Islet precursor cell (in vitro differentiated cells): ENCODE measurements at places on chromosomes 4 and X.

- DNase-seq: peak; percentile 76
Measured at GRCh38 chr4:17066972-17067371, 168.5 kb upstream of the LDB2 start.

DNA sequence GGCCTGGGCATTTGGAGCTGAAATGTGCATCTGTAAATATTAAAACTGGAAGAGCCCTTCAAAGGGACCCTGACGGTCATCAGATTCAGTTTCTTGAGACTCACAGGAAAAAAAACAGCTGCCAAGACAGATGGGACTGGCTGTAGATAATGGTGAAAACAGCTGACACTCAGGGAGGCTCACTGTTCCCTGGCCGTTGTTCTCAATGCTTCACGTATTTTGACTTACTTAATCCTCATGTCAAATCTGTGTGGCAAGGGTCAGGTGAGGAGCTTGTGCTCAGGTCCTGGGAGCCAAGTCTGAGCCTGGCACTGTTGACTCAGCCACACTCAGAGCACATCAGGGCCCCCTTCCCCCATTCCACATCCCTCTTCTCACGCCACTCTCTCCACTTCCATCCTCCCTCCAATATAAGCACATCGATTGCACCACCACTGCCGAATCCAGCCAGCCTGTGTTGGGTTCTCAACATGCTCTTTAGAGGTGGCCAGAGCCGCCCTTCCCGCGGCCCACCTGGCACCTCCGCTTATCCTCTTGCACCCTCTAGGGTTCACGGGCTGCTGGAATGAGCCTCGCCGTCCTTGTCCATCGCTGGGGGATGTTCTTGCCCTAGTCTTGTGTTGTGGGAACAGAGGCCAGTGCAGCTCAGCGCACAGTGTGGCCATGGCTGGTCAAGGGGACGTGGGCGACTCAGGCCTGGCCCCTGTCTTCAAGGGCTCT is 40.1 kb downstream of the EVC start:
- DNase-seq: no peak

DNA sequence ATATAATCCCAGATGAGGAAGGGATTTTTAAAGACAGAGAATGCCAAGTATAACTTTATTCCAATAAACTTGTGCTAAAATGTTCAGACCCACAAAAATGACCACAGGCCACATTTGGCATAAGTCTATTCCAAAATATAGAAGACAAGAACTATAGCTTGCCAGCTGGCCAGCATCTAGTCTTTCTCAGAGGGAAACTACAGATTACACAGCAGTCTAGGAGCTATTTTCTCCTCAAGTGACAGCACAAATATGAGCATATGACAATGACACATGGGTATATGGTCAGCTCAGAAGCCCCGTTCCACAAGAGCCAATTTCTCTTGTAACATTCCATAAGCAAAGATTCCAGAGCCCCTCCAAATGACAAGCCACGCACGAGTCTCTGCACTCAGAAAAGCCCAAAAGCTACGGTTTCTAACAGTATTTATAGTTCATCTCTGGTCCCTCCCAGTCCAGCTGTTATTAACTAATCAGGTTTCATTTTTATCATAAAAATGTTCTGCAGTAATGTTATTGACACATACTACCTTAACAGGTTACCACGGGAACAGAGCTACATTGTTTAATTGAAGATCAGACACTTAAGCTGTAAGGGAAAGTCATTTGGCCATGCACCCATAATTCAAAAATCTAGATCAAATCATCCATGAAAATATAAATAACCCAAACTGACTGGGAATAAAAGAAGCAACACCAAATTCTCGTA is 70.3 kb downstream of the RAB28 start:
- DNase-seq: no peak

DNA sequence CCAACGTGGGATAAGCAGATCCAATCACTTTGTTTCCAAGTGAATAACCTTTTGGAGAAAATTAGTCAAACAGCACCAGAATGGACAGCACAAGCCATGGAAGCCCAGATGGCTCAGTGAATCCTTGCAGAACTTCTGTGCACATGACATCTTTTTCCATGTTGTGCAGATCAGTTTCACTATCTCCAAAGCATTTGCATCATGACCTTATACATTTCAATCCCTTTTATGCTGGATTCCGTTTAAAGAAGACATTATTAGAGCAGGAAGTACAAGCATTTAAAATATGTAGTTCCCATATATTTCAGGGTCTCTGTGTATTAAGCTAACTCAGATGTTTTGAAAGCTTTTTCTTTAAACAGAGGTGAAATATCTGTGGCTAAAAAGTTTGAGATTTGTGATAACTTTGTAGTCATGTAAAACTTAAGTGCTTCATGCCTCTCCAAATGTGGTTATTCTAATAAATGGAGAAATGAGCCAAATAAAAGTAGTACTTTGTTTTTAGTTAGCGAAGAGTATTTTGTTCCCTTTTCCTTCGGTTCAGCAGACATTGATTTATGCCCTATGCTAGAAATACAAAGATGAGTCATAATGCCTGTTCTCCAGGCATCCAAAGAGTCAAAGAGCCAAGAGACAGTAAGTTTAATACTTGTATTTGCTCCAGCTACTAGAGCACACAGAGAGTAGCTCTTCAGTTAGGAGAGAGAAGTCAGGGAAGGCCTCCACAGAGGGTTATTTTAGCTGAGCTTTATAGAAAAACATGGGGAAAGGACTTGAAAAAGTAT is 39.0 kb downstream of the PLAC8 start:
- no peak for DNase-seq

GRCh38 chrX:20274121-20274520 is 7.4 kb upstream of the RPS6KA3 start:
- DNase-seq: peak; percentile 53

DNA sequence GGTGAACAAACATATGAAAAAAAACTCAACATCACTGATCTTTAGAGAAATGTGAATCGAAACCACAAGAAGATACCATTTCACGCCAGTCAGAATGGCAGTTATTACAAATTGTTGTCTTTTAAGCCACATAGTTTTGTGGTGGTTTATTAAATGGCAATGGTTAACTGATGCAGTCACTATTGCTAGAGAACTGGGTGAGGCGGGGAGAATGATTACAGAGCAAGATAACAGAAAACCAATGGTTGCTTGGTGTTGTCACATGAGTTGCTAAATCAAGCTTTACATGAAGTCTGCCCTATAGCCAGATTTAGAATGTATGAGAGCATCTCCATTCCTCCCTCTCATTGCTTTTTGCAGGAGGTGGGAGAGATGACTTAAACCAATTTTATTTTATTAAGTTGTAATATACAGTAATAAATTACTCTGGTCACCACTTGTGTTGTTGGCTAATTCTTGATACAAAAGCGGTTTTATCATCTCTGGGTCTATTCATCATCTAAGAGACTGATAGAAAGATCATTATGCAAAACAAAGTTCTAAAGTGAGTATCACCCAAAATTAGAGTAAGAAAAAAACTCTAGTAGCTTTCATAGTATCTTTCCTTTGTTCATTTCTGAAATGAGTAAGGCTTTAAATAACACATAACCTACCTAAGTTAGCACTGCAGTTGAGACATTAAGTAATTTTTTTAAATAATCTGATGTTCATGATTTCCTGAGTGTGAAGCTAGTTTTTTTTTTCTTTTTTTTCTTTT is 859.5 kb downstream of the STIM2 start:
- no peak for DNase-seq

DNA sequence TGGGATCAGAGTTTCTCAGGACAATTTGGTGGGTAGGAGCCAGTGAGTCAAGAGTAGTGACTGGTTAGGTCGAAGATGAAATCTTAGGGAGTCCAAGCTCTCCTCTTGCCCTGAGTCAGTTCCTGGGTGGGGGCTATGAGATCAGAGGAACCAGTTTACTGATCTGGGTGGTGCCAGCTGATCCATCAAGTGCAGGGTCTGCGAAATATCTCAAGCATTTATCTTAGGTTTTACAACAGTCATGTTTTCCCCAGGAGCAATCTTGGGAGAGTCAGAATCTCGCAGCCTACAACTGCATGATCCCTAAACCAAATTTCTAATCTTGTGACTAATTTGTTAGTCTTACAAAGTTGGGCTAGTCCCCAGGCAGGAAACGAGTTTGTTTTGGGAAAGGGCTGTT is 1833.2 kb upstream of the PCDH7 start:
- DNase-seq: peak; percentile 53

- DNase-seq: no peak
Measured at GRCh38 chrX:125681507-125681906, 361.8 kb downstream of the TEX13C start.

- no peak for DNase-seq
Measured at GRCh38 chr4:173159791-173160190, 8.8 kb upstream of the GALNT7 start.

DNA sequence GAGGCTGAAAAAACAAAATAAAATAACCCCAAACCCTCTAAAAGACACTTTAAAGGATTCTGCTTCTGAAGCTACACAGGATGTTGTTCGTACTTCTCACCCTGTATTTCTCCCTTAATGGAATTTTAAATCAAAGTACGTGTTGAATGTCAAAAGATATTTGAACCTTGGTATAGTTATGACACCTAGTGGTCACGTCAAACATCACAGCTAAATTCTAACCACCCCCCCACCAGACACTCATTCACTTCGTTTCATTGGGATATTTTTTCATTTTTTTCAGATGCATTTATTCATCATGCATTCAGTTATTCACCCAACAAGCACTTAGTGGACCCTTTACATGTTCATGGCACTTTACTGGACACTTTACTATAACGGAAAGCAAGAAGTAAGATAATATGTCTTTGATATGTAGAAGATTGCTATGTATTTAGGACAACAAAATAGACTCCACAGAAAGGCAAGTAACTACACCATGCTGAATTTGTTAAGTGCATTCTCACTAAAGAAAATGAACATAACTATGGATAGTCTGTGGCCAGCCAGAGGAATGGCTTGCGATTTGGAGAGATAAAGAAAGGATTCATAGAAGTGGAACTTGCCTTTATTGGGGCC is 62.5 kb upstream of the GPR174 start:
- DNase-seq: no peak

GRCh38 chrX:142503967-142504643 is 299.0 kb upstream of the MAGEC2 start:
- no peak for DNase-seq

- DNase-seq: peak; percentile 65
Measured at GRCh38 chr4:127708985-127709384, 21.2 kb upstream of the SLC25A31 start.

- DNase-seq: no peak
Measured at GRCh38 chr4:127238956-127239475, 393.7 kb upstream of the INTU start.

DNA sequence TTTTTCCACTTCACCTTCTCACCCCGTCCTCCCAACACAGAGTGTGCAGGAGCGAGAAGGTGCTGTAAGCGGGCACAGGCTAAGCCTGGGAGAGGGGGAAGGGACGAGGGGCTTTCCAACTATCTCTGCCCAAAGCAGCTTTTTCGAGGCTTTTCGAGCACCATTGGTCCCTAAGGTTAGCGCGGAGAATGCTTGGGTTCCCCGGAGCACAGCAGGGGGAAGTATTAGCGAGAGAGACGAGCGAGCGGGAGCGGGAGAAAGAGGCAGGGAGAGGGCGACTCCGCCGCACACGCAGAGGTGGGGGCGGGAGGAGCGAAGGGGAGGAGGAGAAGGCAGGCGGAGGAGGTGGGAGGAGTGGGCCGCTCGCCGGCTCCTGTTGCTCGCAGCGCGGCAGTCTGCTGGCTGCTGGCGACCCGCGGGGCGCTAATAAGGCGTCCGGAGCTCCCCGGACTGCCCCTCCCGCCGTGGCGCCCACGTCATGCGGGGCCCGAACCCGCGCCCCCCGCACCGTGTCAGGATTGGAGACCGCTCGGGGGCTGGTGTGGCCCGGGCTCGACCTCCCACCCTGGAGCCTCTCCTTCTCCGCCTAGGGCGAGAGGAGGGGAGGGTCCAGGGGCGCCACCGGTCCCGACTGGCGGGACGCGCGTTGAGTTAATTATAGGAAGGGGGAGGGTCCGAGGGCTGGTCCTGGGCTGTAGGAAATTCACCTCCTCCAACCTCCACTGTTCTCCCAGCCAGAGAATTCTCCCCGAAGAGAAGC is at the start of gene ADAMTS3:
TSS of gene ADAMTS3 (minus strand) at position 263 of the 760 bp plus-strand sequence. CDS start 459 bp downstream, outside the sequence.
- DNase-seq: peak; percentile 95

DNA sequence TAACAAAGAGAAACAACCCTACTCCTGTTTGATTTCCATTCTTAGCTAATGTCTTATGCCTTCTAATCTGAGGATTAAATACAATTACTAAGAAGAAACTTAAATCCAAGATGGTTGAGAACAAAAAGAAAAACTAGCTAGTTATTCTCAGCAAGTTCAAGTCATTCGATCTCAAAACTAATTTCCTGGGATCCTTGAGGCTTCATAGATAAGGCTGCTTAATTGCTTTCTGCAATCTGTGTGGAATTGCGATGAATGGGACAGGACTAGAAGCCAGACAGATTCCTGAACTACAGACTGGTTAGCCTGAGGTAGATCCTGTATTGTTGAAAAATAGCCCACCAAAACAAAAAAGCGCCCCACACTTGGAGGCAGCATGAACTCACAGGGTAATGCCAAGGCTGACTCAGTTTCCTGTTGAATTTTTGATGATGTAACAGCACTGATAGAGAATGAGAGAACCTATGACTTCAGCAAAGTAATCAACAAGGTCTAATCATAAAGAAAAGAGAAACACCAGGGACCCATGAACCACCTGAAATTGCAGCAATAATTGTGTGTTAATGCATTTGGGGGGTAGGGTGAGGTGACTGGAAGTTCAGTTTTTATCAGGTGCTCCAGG is 33.9 kb downstream of the KLHL15 start:
- DNase-seq: no peak

GRCh38 chr4:121070696-121071639 is 1.4 kb downstream of the NDNF start:
- DNase-seq: peak; percentile 88

DNA sequence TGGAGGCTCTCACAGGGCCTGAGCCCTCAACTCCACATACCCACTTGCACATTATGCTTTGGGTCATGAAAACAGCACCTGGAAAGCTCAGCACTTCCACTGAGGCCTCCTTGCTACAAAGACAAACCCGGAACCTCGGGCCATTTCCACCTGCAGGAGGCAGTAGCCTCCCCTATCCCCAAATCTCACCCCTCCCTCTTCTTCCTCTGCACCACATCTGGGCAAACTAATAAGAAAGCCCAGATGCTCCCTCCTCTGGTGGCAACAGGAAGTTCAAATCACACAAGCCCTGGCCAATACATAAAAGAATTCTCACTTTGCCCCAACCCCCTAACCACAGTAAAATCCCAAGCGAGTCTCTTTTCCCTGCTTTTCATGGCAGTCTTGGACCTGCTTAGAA is 136.4 kb downstream of the MAPK10 start:
- peak; percentile 68 for DNase-seq

- no peak for DNase-seq
Measured at GRCh38 chr4:55993994-55994663, 45.4 kb downstream of the CEP135 start.

DNA sequence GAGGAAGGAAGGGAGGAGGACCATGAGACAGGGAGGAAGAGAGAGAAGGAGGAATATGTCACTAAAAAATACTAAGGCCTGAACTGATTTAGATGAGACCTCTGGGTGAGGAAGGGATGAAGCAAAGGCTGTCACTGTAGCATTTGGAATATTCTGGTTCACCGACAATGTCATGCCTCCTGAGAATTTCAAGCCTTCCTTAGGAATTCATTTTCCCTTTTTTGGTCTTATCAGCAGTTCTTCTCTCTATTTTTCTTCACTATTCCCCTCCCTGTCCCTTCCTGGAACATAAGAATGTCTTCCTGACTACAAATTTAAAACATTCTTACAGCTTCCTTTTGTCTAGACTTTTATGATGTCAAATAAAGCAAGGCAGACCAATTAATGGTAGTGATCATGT is 527.8 kb downstream of the INPP4B start:
- DNase-seq: no peak

GRCh38 chrX:21946925-21947641 is 6.6 kb downstream of the SMS start:
- no peak for DNase-seq
